Stimulated activated CD8-positive, alpha-beta memory T cell treated with anti-CD3 and anti-CD28 coated beads, Interleukin-15, amount 100 ng/mL, for 48 hours (primary cell): ENCODE measurements at places on chromosomes 3 and 15.

DNA sequence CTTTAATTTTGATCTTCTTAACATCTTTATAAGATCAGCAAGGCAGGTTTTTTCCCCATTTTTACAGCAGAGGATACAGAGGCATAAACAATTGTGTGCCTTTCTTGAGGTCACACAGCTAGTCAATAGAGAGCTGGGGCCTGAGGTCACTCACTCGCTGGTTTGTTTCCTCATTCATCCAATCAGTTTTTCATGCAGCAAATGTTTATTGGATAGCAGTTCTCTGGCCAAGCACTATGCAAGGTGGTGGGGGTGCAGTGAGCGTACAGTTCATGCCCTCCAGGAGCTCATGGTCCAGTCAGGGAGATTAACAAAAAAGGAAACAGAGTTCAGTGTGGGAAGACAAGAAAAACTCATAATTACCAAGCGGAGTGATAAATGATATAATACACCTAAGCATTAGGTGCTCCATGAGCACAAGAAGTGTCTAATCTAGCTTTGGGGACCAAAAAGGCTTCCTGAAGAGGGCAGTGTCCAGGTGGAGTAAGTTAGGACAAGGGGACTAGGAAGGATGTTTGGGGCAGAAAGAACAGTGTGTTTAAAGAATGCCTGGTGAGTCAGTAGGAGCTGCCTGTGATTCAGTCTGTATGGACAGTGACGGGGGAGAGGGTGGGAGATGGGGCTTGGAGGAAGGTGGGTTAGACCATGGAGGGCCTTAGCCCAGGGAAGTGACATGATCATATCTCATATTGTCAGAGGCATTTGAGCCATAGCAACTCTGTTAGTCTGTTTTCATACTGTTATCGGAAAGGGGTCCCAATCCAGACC lies 29.3 kb downstream of the MAP2K5 start:
- no peak for DNase-seq

GRCh38 chr3:64164349-64164748 lies 60.9 kb downstream of the PRICKLE2 start:
- no peak for DNase-seq

DNA sequence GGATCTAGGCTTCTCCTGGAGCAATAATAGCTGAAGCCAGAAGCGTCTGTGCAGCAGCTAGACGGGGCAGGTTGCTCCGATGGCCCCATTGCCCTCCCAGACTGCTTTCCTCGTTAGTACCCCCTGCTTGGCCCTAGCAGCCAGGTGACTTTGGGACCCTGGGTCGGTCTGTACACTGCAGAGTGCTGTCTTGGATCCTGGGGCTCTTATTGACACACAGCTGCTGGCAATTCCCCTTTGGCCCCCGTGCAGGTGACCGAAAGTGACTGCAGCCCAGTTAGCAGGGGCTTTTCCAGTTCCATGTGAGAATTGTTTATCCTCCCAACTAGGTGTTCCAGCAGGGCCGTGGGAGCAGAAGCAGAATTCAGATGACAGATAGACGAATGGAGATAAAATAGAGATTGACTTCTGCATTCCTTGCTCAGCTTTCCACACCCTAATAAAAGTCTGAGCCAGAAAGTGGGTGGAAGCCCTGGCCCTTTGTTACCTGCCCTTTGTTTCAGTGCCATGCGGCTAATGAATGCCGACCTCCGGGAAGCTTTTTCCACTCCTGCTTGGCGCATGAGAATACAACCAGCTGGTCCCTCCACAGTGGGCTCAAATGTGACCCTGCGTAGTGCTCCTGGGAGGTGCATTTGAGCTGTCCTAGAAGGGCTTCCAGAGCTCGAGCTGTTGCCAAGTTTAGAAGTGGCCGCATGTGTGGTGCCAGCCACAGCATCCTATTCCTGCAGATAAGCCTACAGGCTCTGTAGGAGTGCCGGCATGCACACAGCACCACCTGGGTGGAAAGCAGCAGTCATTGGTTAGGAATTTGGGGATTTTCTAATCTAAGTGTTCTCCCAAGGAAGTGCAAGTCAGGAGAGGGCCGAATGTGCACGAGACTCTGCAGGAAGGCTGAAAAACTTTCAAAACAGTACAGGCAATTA lies 94.4 kb downstream of the SLCO3A1 start:
- DNase-seq: no peak

DNA sequence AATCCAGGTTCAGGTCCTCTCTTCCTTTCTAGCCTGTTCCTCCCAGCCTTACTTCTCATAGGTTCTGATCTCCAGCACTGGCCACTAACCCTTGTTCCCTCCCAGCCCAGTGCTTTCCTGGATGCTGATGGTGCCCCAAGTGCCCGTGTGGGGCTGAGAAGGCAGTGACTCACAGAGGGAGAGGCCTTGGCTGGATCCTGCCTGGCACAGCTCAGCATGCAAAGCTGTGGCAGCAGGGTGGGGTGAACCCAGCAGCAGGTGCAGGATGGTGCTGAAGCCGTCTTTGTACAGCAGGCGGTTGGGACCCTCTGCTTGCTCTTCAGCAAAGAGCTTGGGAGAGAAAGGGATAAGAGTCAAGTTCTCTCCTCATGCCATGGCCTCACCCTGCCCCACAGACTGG lies 7.6 kb downstream of the LPCAT4 start:
- no peak for DNase-seq
